ENCODE measurements at places on chromosomes 1 and 21.

DNA sequence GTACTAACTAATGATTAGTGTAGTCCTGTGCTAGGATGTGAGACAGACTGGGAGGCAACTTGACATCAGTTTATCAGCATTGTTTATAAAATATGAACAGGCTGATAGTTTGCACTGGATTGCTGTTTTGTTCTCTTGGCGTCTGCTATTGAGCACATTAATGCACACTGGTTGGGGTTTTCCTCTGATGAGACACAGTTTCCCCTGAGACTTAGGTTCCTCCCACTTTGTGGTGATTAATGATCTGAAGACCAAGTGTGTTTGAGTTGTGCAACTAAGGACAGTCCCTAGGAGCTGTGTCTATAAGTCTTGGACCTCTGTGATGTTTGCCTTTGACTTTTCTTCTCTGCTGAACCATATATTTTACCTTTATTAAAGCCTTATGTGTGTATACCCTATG, 1015.4 kb downstream of the AMY1C start:
- no peak for DNase-seq

DNA sequence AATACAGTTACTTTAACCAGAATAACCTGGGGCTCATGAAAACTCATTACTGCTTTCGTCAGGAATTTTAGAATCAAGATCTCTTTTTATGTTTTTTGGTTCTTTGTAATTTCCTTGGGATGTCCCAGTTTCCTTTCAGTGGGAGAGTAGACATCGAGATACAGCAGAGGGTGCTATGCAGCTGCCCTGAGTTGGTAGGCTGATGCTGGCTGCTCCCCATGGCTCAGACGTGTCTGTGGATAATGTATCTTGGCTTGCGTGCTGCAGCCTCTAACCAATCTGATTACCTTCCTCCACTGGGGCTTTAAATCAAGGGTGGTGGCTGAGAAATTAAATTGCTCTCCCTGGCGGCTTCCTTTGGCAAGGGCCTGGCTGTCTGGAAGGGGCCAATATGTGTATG, 253.7 kb downstream of the CACNA1E start:
- DNase-seq = no peak

GRCh38 chr1:115293899-115294298, 44.1 kb downstream of the NGF start:
- DNase-seq = no peak

DNA sequence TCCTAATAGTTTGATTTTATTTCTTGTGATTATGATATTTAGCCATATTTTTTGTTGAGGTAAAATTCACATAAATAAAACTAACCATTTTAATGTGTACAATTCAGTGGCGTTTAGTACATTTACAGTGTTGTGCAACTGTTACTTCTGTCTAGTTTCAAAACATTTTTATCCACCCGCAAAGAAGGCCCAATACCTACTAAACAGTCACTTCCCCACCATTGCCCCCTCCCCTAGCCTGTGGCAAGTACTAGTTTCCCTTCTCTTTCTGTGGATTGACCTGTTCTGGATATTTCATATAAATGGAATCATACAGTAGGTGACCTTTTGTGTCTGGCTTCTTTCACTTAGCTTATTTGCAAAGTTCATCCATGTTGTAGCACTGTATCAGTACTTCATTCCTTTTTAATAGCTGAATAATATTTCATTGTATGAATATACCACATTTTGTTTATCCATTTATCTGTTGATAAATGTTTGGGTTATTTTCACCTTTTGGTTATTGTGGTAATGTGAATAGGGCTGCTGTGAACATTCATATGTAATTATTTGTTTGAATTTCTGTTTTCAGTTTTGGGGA, 4.1 kb downstream of the FLVCR1 start:
- no peak for DNase-seq

- no peak for DNase-seq
These were observed 142.4 kb downstream of the MACF1 start for GRCh38 chr1:39346872-39347271.

GRCh38 chr1:213381572-213382084, 330.6 kb downstream of the RPS6KC1 start:
- DNase-seq = no peak

DNA sequence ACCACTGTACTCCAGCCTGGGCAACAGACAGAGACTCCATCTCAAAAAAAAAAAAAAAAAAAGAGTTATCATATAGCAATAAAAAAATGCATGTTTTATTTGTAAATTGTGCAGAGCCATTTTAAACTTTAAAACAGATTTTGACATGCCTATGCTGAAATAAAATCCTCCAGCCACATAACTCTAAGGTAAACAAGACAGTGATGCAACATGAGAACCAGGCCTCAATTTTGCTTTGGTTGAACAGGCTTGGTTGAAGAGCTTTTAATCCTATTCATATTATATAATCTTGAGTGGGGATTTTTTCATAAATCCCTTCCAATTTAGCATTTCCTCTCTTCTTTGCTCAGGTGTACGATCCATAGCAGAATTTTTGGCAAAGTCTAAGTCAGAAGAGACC, 26.1 kb downstream of the ARMH1 start:
- DNase-seq = no peak

DNA sequence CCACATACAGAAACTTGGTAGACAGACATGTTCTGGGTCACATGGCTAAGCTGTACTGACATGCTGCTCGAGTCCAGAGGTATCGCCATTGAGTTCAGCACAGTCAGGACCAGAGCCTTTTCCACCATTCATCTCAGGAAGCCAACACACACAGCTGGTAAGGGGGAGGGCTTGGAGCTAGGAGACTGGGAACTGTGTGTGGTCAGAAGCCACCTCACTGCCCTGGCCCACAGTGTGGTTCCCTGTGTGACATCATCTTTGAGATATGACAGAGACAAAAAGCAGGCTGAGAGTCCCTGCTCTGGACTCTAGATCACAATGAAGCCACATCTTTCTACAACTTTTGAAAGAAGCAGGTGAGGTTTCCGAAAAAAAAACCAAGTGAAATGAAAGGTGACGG, 107.2 kb downstream of the SIM2 start:
- no peak for DNase-seq

- no peak for DNase-seq
These were observed 33.1 kb upstream of the TMEM51 start for GRCh38 chr1:15120251-15120945.
